ENCODE measurements at places on chromosomes 6 and 20.

DNA sequence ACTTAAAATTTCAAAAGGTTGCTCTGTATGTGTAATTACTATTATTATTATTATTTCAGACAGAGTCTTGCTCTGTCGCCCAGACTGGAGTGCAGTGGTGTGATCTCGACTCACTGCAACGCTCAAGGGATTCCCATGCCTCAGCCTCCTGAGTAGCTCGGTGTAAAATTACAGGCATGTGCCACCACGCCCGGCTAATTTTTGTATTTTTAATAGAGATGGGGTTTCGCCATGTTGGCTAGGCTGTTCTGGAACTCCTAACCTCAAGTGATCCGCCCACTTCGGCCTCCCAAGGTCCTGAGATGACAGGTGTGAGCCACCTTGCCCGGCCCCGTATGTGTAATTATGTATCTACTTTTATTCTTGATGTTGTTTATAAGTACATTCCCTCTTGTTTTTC, 65.3 kb upstream of the ZNF217 start:
- DNase-seq, result no peak

GRCh38 chr6:37695273-37695672, 2.4 kb downstream of the MDGA1 start:
- no peak for DNase-seq

- DNase-seq, result no peak
These were observed 289.5 kb upstream of the SGK1 start for GRCh38 chr6:134607411-134607810.

- no peak for DNase-seq
These were observed 49.9 kb downstream of the PIGU start for GRCh38 chr20:34626992-34627391.

- no peak for DNase-seq
These were observed 157.2 kb downstream of the SOD2 start for GRCh38 chr6:159535656-159536350.

GRCh38 chr6:119209452-119210205, 131.2 kb upstream of the FAM184A start:
- no peak for DNase-seq

- no peak for DNase-seq
These were observed 13.9 kb upstream of the HELZ2 start for GRCh38 chr20:63587776-63588591.

- no peak for DNase-seq
These were observed 10.1 kb upstream of the FKBP5 start for GRCh38 chr6:35698858-35699257.

GRCh38 chr20:6767126-6767535, 355 bp upstream of the BMP2 start:
- DNase-seq, result no peak

- DNase-seq, result no peak
These were observed 34.8 kb downstream of the PSMG4 start for GRCh38 chr6:3293271-3294155.

- no peak for DNase-seq
These were observed 19.4 kb downstream of the VEGFA start for GRCh38 chr6:43789447-43789846.

GRCh38 chr20:10522328-10522727, 87.2 kb downstream of the SLX4IP start:
- DNase-seq, result no peak

DNA sequence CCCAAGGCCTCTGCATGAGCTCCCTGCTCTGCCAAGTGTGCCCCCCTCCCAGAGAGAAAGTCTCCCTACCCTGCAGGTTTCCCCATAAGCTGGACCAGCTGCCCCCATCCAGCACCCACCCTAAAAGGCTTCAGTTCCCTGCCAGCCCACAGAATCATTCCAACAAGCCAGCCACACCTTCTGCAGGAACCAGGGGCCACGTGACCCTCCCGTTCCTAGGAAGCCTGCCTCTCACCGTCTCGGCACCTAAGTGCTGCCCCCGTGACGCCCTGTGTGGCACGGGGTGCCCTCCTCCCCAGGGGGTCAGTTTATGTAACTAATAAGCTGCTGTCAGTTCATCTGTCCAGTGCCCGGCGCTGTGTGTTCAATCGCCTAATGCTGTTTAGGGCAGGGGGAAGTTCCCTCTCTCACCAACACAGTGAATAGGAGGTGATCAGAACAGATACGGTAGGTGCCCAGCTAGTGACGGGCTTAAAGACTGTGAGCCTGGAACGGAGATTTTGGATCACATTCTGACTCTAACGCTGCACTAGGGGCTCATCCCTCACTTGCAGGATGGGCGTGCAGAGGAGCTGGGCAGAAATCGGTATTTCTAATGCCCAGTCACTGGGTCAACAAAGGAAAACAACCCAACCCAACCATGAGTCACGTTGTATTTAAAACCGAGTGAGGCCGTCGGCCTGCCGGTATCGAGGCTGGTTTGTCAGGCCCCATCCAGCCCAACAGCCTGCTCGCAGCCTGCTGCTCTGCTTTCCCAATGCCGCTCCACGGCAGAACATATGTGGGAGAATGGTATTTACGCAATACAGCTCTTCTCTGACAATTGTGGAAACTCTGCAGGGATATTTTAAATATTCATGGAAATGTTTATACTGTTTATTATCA, 56.0 kb downstream of the RAMACL start:
- DNase-seq, result no peak

DNA sequence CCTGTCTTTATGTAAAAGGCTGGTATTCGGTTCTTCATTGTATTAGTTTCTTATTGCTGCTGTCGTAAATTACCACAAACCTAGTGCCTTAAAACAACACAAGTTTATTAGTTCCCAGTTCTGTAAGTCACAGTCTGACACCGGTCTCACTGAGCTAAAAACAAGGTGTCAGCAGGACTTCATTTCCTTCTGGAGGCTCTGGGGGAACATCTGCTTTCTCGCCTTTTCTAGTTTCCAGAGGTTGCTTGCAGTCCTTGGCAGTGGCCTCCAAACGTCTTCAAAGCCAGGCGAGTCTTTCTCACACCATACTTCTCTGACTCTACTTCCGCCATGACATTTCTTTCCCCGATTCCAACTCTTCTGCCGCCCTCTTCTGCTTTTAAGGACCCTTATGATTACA, 43.0 kb upstream of the ZFAND3 start:
- no peak for DNase-seq

- no peak for DNase-seq
These were observed 51.1 kb downstream of the ENPP1 start for GRCh38 chr6:131858765-131859415.

DNA sequence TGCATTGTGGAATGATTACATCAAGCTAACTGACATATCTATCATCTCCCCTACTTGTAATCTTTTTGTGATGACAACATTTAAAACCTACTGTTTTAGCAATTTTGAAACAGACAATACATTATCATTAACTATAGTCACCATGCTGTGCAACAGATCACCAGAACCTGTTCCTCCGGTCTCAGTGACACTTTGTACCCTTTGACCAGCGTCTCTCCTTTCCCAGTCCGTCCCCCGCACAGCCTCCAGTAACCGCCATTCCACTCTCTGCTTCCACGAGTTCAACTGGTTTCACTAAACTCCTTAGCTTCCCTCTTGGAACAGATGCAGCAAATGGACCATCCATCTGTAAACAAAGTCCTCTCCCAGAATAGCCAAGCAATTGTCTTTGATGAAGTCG, 21.8 kb downstream of the LRP11 start:
- DNase-seq, result no peak

DNA sequence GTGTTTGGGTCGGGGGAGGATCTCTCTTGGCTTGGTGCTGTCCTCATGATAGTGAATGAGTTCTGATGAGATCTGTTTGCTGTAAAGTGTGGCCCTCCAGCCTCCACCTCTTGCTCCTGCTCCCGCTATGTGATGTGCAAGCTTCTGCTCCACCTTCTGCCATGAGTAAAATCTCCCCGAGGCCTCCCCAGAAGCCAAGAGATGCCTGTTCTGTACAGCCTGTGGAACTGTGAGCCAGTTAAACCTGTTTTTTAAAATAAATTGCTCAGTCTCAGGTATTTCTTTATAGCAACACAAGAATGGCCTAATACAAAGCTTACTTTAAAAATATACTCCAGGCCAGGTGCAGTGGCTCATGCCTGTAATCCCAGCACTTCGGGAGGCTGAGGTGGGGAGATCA, 11.3 kb upstream of the CCNC start:
- no peak for DNase-seq

GRCh38 chr20:44610313-44610962, 28.1 kb downstream of the PKIG start:
- DNase-seq, result no peak

- no peak for DNase-seq
These were observed 65.1 kb upstream of the ADGRG6 start for GRCh38 chr6:142236691-142237090.

DNA sequence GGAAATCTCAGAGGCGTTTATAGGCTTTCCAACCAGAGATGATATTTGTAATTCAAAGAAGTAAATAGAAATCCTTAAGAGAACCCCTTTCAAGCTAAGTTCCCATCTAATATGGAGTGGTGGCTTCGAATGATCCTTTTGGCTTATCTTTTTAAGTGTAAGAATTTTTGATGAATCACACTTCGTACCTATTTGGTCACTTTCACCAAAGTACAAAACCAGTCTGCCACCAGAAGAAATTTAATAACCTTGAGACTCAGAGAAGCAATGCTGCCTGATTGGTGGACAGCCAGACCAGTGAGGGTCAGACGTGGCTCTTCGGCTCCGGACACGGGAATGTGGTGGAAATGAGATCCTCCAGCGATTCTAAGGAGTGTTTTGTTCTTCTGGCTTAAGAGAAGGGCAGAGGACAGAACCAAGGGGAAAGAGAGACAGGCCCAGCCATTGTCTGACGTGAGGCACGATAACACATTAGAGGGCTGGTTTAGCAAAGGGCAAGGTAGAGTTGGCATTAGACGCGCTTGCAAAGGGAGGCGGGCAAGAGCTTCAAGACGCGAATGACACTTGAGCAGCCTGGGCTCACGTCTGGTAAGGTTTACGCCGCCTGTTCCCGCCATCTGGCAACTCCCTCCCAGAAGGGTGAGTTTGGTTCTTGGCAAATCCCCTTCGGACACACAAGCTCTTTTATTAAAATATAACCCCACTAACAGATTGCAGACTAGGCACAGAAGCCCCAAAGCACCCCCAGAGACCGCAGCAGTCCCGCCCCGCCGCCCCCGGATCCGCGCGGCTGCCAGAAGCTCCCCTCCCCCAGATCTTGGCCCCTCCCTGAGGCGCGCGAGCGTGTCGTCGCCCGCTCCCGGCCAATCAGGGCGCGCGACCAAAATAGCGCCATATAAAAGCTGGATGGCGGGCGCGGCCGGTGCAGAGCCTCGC, 50.0 kb upstream of the EZR start:
- DNase-seq, result peak; percentile 94

- no peak for DNase-seq
These were observed 73.3 kb upstream of the CENPW start for GRCh38 chr6:126266664-126267063.

DNA sequence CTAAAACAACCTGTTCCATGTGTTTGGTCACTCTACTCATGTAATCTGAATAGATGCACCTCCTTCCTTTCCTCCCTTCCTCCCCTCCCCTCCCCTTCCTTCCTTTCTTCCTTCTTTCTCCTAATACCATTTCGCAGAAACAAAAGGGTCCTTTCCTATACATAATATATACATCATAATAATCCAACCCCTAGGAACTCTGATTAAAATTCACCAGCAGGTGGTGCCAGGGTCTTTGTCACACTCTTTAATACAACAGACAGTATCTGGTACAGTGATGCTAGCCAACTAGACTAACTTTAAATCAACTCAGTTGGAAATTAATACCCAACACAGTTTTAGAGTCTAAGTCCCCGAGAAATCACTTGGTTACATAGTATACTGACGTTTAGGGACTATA, 181.2 kb upstream of the SHLD1 start:
- peak; percentile 43 for DNase-seq

DNA sequence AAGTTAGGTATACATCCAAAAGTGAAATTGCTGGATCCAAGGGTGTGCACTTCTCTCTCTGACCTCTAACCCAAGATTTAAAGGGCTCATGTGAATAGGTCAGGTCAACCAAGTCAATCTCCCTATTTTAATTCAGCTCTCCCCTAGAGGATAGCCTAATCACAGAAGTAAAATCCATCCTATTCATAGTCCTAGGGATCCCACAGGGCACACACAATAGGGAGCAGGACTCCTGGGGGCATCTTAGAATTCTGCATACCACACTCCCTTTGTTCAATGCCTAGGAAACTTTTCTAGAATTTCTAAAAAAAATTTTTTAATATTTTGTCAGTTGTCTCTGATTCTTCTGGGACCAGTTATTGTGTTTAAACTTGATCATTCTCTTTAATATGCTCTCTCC, 35.1 kb downstream of the CST9L start:
- DNase-seq, result no peak

- DNase-seq, result peak; percentile 16
These were observed 97.6 kb downstream of the SCAF8 start for GRCh38 chr6:154830771-154831170.

DNA sequence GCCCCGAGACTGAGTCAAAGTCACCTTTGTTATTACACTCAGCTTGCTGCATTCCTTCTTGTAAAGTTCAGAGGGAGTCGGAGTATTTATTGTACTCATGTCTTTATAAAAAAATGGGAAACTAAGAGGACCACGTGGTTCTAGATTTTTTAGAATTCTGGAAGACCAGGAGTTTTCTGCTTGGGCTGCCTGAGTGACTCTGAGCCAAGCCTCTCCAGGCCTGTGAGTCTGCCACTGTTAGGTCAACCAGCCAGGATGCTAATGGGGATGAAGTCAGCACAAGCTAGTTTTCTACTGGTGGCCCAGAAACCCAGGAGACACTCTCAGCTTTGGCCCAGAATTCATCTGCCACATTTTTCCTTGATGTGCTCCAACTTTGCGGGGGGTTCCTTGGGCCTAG, 453.5 kb upstream of the SULF2 start:
- DNase-seq, result no peak

DNA sequence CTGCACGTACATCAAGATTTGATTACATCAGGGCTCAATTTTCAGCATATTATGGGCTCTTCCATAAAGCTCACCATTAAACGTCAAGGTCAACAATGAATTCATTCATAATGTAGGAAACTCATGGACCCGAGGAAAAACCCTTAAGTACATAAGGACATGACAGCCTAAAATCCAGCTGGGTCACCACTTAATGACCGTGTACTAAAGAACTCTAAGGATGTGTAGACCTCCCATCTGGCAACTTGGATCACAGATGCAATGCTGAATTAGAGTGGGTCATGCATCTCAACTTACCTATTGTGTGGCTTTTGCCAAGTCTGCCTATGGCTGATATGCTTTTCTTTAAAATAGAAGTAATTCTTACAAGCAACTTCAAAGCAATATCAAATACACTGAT, 26.7 kb upstream of the DEFB112 start:
- no peak for DNase-seq

GRCh38 chr6:51266604-51267003, 447.9 kb downstream of the TFAP2B start:
- no peak for DNase-seq

DNA sequence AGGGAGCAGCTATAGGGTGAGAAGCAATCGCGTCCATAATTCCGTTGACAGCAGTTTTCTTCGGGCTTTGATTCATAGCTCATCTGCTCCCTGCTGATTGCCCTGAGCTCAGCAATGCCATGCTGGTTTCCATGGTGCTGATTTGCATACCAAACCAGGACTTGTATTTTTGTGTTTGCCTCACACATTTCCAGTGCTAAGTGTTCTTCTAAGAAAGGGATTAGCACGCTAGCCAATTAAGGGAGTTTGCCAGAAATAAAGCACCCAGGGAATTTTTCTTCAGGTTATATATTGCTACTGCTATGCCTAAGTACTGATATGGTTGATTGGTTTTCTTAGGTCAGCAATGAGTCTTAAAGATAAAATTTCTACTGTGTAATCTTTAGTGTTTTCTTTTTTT, 177.6 kb downstream of the PLCB1 start:
- DNase-seq, result peak; percentile 77

Measured in NCI-H446 (cell line).